ENCODE measurements at places on chromosomes 2 and 18. TPM values are rescaled to one million over a fixed set of nuclear protein-coding genes. Genes with fewer than 3 reads are reported as not detected.

The PAIP2B gene
- 0.66 TPM for total RNA-seq

- no peak for ATAC-seq
Observed at GRCh38 chr18:23743733-23744333, 54.6 kb downstream of the LAMA3 start.

The BCL11A gene
- 131 TPM for total RNA-seq

- ATAC-seq: no peak
Observed at GRCh38 chr2:52220393-52220792, 1188.5 kb upstream of the NRXN1 start.

- ATAC-seq: no peak
Observed at GRCh38 chr2:92073036-92073814, 2798.0 kb upstream of the TEKT4 start.

DNA sequence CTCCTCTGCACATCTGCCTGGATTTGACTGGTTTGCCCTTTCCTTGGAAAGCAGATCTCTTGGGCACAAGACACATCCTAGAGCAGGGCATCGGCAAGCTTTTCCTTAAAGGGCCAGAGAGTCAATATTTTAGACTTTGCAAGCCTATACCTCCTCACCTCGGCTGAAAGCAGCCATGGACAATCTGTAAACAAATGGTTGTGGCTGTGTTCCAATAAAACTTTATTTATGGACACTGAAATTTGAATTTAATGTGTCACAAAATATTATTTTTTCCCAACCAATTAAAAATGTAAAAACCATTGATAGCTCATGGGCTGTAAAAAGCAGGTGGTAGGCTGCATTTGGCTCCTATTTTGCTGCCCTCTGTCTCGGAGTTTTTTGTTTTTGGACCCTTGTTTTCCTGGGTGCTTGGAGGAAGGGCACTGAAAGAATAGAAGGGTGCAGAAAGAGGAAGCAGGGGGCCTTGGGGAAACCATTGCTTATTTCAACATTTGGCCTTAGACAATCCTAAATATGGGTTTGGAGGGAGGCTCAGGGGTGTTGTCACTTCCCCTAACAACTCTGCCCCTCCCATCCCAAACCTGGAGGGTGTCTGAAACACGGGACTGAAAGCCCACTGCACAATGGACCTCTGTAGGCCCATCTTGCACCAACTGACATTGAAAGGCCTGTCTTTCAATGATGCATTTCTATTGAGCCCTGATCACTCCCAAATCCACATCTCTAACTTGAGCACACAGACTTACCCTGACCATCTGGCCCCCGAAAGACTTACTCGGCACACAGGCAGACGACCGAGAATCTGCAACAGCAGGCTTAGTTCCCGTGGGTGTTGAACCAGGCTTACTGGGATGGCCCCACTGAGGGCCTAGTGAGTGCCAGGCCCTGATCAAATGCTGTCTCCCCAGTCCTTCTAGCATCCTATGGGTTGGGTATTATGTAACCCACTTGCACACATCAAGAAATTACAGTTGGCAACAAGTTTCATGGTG is 7.1 kb upstream of the ZFP36L2 start:
- no peak for ATAC-seq

DNA sequence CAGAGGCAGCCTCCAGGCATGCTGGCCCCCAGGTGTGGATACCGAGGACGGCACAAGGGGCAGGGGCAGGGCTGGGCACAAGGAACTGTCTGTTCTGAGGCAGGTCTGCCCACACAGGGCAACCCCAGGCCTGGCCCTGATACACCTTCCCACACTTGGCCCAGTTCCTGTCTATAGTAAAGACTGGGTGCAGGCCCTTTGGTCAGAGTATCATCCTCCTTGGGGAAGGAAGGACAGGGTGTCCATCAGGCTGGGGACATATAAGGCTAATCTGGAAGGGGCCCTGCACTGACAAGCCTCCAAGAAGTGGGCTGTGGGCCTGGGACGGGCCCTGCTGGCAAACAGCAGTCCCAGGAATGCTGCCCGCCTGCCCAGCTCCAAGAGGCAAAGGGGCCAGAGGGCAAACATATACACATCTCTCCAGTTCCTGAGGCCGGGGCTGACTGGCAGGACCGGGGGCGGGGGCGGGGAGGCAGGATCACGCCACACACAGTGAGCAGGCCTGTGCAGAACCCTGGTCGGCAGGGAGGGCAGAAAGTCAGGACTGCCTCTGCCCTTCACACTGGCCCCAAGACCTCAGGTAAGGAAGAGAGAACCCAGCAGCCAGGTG is 18.9 kb downstream of the SDC1 start:
- ATAC-seq: no peak

DNA sequence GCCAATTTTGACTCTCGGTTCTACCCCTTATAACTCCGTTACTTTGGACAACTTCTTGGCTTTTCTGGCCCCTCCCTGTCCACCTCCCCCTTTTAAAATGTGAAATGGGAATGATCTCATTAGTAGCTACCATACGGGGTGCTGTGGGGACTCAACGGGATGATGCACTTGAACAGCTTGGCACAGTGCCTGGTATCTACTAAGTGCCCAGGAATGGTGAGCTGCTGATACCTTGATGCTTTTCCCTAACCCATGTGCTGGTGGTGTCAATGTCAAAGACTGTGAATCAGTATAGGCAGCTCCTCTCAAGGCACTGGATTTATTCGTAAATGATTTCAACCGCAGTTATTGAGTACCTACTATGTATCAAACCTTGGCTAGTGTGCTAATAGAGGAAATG is 204.2 kb downstream of the LOXHD1 start:
- ATAC-seq: no peak
